ENCODE measurements at places on chromosomes 7 and 10.
A peak's percentile ranks its signal among the peaks of the same experiment; 100 is the strongest.

- peak; percentile 27 for DNase-seq
Observed at GRCh38 chr10:79022565-79023230, 46.1 kb upstream of the ZMIZ1 start.

GRCh38 chr10:76892766-76893479, 744.7 kb downstream of the KCNMA1 start:
- DNase-seq: no peak

- no peak for DNase-seq
Observed at GRCh38 chr10:7622969-7623368, 43.8 kb downstream of the ITIH5 start.

- DNase-seq: no peak
Observed at GRCh38 chr7:32462977-32463376, 27.2 kb downstream of the LSM5 start.

DNA sequence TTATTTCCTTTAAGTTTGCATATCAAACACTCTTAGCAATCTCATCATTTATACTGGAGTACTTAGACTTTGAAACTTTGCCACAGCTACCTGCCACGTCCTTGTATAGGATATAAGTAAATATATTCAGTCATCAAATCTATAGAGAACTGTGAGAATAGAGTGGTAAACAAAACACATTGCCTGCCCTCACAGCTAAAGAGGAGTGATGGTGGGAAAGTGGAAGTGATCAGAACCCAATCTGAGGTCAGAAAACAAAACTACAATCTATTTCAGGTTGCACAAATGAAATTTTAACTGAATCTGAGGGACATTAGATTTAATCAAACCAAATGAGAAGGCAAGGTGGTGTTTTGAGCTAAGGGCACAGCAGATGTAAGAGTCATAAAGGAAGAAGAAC, 74.8 kb downstream of the ZEB1 start:
- DNase-seq: no peak

- DNase-seq: no peak
Observed at GRCh38 chr7:135389971-135390370, 119.9 kb downstream of the CNOT4 start.

- DNase-seq: no peak
Observed at GRCh38 chr7:12862146-12862545, 174.7 kb downstream of the ARL4A start.

GRCh38 chr10:59793919-59794318, 40.7 kb upstream of the MRLN start:
- no peak for DNase-seq

- DNase-seq: no peak
Observed at GRCh38 chr7:157801113-157801512, 464.3 kb downstream of the DNAJB6 start.

GRCh38 chr7:70553364-70553763, 578.6 kb upstream of the GALNT17 start:
- DNase-seq: no peak

GRCh38 chr7:89246196-89246595, 450.7 kb upstream of the TEX47 start:
- no peak for DNase-seq

DNA sequence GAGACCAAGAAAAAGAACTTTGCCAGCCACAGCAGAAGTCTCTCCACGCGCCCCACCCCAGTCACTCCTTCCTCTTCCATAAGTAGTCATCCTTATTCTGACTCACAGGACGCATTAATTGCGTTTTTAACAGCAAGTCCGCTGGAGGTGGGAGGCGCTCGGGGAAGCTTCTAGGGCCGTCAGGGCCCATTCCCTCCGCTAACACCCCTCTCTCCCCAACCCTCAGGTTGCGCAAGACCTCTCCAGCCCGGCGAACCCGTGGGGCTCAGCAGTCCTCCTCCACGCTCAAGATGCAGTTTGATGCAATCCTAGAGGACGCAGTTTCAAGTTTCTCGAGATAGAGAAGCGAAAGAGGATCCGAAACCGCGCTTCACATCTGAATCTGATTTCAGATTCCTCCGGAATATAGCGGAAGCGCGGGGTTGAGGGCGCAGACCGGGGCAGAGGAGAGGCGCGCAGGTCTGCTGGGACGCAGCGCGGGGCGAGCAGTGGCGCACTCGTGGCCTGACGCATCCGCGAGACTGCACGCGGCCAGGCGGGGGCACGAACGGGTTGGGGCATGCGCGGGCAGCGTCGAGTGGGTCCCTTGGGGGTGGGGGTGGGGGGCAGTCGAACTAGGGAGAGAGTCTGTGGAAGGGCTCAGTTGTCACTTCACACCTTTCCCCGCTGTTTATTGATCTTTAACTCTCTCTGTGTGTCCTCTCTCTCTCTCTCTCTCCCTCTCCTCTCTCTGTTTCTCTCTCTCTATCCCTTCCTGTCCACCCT, 37.8 kb upstream of the PSAP start:
- peak; percentile 92 for DNase-seq

- no peak for DNase-seq
Observed at GRCh38 chr10:76543655-76544054, 1094.0 kb downstream of the KCNMA1 start.

GRCh38 chr10:11603741-11604140, 7.7 kb downstream of the USP6NL start:
- DNase-seq: no peak

- no peak for DNase-seq
Observed at GRCh38 chr7:155003092-155003375, at the start of gene PAXIP1. Gene PAXIP1, minus strand, starts transcription at chr7:155003124. Its CDS starts 195 bp downstream, at chr7:155002929.

DNA sequence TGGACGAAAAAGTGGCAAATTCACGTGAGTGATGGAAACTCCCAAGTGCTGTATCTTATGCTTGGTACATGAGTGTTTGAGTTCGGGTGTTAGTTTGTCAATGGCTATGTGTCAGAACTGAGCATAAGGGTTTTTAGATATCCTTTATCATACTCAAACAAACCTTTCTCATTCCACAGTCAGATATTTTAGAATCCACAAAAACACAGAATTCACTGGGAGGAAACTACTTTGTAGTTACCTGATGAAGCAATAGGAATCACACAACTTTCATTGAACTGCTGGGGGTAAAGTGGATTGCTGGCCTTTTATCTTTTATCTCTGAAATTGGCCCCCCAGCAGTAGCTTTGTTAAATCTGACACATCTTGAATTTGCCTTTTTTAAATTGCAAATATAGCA, 64.0 kb downstream of the DKK1 start:
- DNase-seq: no peak

DNA sequence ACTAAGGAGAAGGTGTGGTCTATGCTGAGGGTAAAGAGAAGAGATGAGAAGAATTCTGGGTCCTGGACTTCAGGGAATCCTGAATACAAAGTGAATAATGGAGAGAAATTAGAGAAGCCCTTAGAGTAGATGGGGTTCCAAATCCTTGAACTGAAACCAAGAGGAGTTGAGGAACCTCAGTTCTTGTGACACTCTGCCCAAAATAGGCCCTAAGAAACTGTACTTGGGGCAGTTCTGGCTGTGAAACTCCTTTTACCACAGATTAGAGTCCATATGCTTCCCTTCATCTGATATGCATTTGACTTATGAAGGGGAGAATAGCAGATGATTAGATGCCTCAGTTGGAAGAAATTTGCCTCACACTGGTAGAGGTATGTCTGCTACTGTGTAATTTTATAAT, 19.0 kb downstream of the TES start:
- no peak for DNase-seq

- peak; percentile 84 for DNase-seq
Observed at GRCh38 chr7:6725003-6725402, 18.3 kb upstream of the ZNF12 start.

GRCh38 chr7:127620406-127621233, 2.7 kb upstream of the PAX4 start:
- DNase-seq: no peak

DNA sequence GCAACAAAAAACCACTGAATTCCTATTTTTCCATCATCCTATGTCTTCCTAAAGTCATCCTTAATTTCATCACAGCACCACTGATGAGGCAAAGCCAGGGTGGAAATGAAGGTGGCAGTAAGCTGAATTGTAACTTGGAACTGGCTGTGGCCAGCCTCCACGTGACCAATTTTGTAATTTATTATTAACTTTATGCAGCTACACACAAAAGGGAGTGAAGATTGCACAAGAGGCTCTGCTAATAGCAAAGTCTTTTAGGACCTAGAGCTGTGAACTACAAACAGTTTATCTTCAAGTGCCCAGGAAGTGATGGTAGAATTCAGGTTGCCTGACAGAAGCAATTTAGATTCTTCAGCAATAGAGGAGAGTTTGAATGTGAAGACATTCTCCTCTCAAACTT, 176.4 kb downstream of the CCDC71L start:
- no peak for DNase-seq

DNA sequence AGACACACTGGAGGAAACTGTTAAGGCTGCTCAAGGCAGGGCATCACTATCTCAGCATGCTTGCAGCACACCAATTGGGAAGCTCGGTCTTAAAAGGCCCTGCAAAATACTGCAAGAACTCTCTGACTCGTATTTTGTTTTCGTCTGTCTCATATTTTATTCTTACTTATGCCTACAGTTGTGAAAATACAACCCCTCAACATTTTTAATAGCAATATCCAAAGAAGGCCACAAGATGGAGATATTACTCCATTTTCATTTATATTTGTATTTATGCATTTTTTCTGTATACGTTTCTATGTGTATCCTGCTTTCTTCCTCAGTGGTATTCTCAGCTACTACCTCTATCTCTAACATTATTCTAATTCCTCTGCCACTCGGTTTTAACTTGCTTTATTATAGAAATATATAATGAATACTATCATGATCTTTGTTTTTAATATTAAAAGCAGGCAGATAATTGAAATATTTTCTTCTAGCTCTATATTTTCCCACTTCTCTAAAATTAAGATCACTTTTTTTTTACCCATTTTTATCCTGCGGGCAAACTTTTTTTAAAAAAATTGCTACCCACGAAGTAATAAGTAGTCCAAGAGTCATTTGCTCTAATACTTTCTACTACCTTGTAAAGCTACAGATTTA, 10.0 kb downstream of the DNAJC1 start:
- no peak for DNase-seq

GRCh38 chr7:112882991-112883390, 92.8 kb upstream of the TMEM168 start:
- DNase-seq: no peak

DNA sequence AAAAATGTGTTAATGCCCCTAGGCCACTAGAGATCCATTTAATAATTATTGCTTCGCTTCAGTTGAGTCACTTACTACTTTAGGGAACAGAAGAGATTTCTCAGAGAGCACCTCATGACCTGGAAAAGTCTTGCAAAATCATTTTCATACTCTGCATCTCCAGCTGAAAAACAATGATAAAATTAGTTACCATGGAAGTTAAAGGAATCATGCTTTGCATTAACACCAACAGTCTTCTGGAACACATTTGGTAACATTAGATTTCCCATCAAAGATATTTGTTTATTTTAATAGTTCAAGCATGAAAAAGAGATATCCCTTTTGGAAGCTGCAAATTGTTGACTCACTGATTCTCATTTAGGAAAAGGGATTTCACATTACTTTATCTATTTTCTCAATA, 1.8 kb upstream of the STEAP2 start:
- DNase-seq: no peak

DNA sequence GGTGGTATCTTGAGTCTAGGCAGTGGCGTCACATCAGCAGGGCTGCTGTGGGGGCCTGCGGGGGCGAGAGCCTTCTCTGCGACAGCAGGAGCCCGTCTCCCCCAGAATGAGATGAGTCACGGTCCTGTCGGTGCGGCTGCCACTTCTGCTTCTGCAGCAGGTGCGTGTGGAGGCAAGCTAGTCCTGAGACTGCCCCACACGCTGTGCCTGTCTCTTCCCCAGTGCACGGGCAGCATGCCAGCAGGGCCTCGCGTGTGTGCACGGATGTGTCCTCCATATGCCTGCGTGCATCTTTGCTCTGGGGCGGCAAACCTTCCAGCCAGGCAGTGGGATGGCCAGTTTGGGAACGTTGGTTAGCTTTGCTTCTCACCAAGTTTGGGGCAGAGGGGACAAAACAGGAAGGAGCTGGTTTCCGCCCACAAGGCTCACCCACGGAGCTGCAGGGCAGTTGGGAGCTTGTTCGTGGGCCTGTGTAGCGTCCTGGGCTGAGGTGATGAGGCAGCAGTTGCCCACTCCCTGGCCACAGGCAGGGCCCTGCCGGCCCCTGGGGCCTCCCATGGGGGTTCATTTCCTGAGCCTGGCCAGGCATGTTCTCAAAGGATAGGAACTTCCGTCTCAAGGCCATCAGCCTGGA, 60.8 kb upstream of the PPIF start:
- DNase-seq: peak; percentile 90

GRCh38 chr7:73342645-73343044, 14.7 kb downstream of the FKBP6 start:
- DNase-seq: no peak

- no peak for DNase-seq
Observed at GRCh38 chr10:114767101-114767985, 54.2 kb upstream of the FHIP2A start.

- peak; percentile 27 for DNase-seq
Observed at GRCh38 chr10:66931340-66931948, 5.6 kb downstream of the LRRTM3 start.

GRCh38 chr10:17784688-17785087, 24.5 kb upstream of the MRC1 start:
- no peak for DNase-seq

GRCh38 chr10:131116991-131117375, 194.5 kb downstream of the TCERG1L start:
- DNase-seq: no peak

DNA sequence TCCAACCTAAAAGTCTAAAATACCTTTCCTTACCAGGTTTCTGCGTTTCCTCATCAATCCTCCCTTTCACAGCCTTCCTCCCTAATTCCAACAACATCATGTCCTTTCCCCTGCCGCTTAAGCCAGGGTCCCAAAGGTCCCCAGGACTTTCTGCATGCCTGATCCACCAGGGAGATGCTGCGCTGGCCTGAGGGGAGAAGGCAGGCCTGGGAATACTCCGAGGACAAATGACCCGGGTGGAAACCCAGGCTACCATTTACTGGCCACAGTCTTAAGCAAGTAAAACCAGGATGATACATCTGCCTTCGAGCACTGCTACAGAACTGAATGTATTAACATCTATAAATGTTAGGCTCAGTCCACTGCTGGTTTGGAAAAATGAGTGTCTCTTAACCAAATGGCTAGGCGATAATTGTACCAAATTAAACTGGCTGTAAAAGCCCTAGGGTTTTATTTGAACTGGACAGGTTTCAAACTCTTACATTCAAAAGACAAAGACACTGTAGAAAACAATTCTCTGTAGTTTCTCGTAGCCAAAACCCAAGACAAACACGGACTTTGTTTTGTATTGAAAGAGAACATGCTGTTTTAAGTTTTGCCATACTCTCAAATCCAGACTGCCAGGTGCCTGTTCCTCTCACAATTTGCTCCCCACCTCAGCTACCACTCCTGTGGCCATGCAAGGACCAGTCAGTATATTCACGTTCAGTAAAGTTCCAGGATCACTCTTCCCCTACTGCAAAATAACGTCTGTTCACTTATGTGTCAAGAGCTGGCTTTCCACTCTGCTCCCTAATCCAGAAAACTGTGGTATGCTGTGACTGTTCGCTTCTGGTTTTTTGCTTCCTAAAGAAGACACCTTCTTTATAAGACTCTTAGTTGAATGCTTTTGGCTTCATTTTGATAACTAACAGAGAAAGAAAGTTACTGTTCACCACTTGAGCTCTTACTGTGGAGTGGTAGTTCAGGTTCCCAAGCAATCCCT, 145.7 kb downstream of the RNF216 start:
- DNase-seq: no peak

GRCh38 chr7:20450536-20450935, 119.8 kb downstream of the ITGB8 start:
- DNase-seq: no peak
